ENCODE measurements at places on chromosomes 3 and 15.

- no peak for DNase-seq
Measured at GRCh38 chr15:31609906-31610305, 283.3 kb downstream of the KLF13 start.

- DNase-seq = no peak
Measured at GRCh38 chr3:172592898-172593669, 69.9 kb upstream of the TNFSF10 start.

DNA sequence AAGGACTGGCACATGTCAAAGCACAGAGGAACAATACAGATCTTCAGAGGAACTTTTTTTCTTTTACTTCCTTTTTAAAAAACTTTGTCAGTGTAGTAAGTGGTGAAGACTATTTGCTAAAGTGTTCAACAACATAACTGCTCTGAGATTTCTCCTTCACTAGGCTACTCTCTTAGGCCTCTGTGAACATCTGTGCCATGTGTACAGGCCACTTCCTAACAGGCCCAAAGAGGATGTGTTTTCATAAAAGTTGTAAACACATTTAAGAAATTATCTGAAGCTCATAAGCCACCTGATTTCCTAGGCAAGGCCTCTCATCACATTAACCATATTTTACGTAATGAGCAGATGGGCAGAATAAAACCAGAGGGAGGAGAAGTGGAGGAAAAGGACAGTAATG, 235.4 kb downstream of the FHIT start:
- DNase-seq = no peak

GRCh38 chr15:71437404-71437803, 322.1 kb downstream of the THSD4 start:
- DNase-seq = no peak

GRCh38 chr3:178483704-178484103, 52.5 kb upstream of the KCNMB2 start:
- DNase-seq = peak; percentile 3

GRCh38 chr3:24674261-24674660, 179.6 kb upstream of the THRB start:
- no peak for DNase-seq

DNA sequence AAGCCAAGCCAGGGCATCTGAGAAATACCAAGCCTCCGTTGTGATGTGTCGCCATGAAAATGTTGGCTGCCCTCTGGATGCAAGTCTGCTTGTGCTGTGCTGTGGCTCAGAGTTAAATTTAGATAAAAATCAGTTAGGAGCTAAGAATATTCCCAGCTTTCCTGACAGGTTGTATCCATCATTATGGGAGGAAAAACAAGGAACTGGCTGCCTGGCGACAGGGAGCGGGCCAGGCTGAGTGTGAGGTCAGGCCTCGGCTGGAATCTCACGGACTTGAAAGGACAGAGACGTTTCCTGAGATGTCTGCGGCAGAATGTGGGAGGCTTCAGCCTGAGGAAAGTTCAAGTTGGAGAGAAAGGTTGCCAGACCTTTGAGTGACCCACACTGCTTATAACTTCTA, 213.8 kb downstream of the THSD4 start:
- DNase-seq = peak; percentile 53

GRCh38 chr15:39417366-39418134, 163.3 kb upstream of the THBS1 start:
- no peak for DNase-seq

GRCh38 chr3:60333710-60334109, 917.5 kb downstream of the FHIT start:
- peak; percentile 9 for DNase-seq

- peak; percentile 48 for DNase-seq
Measured at GRCh38 chr3:165185707-165186327, 10.4 kb downstream of the SLITRK3 start.

GRCh38 chr15:68379759-68380290, 52.1 kb downstream of the ITGA11 start:
- DNase-seq = no peak

- no peak for DNase-seq
Measured at GRCh38 chr15:96362011-96362754, 31.7 kb downstream of the NR2F2 start.

DNA sequence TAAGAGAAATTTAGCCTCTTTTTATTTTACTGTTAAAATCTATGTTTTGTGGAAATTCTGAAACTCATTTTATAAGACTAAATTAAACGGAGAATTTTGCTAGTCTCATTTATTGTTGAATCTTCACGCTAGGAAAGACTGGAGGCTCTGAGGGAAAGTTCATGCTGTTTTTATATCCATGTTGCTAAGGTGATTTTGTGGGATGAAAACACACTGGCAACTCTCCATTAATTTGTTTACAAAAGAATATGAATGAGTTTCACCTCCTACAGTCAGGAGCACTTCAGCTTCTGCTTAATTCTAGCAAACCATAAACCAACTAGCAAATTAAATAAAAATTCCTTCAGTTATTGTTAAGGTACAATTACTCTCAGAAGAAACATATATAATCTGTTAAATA, 195.4 kb downstream of the RAP2B start:
- DNase-seq = no peak

GRCh38 chr3:42081838-42082473, 9.2 kb upstream of the TRAK1 start:
- no peak for DNase-seq

DNA sequence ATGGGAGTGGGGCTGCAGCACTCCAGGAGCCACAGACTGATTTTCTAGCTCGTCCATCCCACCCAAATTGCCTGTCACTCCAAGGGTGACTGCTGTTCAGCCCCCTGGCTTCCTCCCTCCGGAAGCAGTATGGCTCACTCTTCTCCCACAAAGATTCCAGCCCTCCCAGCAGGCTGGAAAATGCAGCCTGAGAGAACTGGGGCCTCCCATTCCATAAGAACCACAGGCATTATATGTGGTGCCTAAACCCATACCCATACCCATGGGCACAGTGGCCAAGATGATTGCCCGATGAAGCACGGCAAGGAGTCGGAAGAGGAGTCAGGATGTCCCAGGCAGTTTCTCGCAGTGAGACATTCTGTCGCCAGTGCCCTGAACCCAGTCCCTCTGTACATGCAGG, 6.0 kb upstream of the VILL start:
- DNase-seq = no peak

- no peak for DNase-seq
Measured at GRCh38 chr15:91853511-91853947, at the start of gene SLCO3A1. Gene SLCO3A1 (plus strand): TSS chr15:91853708.

DNA sequence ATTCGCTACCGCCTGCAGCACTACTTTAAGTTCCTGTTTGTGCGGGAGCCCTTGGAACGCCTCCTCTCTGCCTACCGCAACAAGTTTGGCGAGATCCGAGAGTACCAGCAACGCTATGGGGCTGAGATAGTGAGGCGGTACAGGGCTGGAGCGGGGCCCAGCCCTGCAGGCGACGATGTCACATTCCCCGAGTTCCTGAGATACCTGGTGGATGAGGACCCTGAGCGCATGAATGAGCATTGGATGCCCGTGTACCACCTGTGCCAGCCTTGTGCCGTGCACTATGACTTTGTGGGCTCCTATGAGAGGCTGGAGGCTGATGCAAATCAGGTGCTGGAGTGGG, 995 bp downstream of the CHST14 start:
- no peak for DNase-seq

DNA sequence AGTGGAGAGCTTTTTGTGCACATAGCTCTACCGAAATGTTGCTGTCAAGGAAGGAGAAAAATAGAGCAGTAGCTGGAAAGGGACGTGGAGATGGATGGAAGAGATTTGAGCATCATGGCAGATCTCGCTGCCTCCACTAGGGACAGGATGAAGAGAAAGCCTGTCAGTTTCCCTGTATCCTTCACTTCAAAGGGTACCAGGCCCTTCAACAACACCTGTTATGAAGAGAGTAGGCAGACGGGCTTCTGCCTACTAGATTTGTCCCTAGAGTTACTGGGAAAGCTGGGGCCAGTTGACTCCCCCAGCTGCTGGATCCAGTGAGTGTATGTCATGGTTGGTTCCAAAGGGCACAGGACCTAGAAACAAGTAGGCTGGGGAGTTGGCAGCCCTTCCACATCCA, 150.8 kb downstream of the TLE3 start:
- DNase-seq = no peak

DNA sequence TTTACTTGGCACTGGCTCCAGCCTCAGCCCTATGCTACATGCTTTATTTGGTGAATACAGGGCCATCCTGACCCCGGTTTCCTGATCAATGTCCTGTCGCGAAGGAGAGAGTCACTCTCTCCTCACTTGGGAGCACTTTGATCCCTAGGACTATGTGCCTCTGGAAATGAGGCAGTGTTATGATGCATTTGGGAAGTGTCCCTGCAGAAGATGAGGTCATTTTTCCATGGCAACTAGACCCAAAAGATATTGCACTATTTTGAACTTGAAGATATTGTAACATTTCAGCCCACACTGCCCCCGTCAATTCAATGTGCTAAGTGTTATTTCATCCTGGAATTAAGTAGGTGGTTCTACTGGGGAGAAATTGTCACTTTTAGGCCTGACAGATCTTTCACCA, 68.0 kb downstream of the LRRK1 start:
- no peak for DNase-seq

DNA sequence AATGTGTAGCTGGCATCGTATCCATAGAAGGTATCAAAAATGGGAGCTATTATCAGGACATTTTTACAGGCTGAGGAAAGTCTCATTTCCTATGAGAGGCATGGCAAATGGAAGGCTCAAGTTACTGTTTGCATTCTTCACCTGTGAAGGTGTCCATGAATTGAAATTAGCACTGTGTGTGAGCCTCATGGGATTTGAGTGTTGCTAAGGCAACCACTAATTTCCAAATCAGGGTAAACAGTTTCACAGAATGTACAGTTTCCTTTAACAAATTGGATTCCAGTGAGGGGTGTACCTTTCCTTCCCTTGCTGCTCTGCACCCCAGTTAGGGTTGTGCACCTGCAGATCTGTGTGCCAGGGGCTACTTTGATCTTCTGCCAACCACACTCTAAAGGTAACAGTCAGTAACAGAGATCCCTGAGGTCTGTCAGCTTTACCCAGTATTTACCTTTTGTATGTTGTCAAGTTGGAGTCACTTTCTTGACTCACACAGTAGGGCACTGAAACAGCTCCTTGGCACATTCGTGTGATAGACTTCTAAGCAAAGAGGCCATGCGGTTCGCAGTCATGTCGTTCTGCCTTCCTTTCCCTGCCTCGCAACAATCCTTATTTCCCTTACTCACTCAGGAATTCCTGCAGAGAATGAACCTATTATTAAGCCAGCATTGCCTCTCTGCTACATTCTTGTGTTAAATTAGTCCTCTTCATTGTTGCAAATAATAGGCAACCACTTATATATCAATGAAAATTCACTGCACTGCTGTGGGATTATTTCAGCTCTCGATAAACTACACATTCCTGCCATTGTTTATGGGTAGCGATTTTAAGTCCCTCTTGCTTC, 129.8 kb upstream of the GBE1 start:
- DNase-seq = no peak

DNA sequence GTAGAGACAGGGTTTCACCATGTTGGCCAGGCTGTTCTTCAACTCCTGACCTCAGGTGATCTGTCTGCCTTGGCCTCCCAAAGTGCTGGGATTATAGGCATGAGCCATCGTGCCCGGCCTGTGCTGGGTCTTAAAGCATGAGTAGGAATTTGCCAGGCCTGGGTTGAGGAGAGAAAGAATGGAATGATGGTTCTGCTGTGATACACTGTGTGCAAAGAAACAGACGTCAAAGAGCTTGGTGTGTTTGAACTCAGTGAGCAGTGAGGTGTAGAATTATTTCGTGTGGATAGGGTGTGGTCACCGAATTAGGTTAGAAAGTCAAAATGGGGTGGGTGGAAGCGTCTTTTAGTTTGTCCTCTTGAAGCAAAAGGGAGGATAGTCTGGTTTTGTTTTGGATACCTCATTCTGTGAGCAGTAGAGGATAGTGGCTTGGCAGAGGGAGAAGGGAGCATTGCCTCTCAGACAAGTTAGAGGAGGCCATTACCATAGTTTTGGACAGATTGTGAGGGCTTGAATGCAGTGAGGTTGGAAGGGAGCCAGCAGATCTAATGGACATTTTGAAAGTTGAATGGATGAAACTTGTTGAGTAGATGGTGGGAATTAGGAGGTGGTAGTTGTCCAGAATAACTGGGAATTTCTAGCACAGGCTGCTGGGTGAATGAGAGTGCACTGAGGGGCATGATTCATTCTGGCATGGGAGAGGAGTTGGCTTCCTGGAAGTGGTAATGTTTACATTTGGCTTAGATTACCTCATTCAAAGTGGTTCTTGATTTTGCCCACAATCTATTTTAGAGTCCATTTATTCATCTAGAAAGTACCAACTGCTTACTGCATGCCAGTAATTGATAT, 27.2 kb downstream of the AKAP13 start:
- DNase-seq = peak; percentile 91
